ENCODE measurements at places on chromosomes 4 and X.

GRCh38 chr4:118012142-118012541 lies 22.1 kb upstream of the NDST3 start:
- DNase-seq, result no peak

GRCh38 chr4:89064848-89065247 lies 7.9 kb upstream of the FAM13A start:
- DNase-seq, result no peak

DNA sequence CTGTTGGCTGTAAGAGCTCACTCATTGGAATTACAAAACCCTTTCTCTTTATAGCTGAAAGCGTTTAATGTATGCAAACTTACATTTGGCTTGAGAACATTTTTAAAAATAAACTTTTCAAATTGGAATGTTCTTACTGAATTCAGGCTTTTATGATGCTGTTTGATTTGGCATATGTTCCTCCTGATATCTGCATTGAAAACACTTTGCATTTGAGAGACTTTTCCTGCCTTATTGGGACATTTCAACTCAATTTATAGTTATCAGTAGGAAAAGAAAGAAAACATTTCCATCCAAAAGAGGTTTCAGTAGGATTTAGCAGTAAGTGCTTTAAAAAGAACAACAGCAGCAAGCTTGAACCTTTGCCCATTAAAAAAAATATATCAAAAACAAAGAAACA lies 520.0 kb downstream of the IL1RAPL1 start:
- DNase-seq, result no peak

GRCh38 chr4:80407246-80407645 lies 71.7 kb downstream of the CFAP299 start:
- DNase-seq, result no peak

GRCh38 chr4:13142191-13142590 lies 341.9 kb downstream of the RAB28 start:
- DNase-seq, result no peak

DNA sequence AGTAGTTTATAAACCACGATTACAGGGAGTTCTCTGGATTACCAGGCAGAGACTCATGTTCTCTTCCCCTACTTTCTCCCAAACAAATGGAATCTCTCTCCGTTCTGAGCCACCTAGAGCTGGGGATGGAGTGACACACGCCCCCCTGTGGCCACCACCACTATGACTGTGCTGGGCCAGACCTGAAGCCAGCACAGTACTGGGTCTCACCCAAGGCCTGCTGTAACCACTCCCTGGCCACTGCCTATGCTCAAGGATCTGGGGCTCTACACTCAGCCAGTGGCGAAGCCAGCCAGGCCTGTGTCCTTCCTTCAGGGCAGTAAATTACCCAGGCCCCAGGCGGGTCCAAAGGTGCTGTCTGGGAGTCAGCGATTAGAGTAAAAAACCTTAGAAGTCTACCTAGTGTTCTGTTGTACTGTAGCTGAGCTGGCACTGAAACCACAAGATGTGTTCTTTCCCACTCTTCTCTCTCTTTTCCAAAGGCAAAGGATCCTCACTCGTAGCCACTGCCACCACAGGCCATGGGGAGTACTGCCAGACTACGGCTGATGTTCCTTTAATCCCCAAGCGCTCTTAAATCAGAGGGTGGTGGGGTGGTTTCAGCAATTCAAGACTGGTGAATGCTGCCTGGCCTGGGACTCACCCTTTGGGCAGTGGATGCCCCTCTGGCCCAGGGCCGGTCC lies 412.2 kb upstream of the ARX start:
- no peak for DNase-seq

- no peak for DNase-seq
Measured at GRCh38 chrX:133214301-133214700, 3.9 kb downstream of the TFDP3 start.

DNA sequence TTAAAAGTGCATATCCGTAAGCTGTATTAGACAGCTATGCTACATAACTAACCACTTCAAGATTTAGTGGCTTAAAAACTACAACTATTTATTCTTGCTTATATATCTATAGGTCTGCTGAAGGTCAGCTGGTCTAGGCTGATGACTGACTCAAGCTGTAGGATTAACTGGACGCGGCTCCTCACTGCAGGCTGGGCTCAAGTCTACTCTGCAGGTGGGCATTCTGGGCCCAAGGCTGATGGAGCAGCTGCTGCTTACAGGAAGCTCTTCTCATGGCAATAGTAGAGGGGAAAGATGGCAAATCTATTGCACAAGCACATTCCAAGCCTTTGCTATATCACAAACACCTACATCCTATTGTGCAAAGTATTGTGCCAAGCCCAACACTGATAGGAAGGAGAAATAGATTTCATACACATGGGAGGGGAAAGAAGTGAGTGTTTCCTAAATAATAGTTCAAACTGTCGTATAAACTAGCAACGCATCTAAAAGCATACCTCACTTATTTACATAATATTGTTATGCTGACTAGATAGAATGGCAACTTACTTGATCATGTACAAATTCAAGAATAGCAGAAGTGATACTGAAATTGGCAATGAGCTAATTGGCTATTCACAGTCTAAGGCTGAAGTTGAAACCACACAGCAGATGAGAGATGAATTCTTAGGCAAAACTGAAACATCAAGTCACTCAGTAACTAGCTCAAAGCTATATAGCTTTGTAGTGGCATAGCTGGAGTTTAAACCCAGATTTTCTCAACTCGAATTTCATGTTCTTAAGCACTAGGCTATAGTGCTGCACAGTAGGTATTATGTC lies 263.8 kb downstream of the NKX6-1 start:
- no peak for DNase-seq

DNA sequence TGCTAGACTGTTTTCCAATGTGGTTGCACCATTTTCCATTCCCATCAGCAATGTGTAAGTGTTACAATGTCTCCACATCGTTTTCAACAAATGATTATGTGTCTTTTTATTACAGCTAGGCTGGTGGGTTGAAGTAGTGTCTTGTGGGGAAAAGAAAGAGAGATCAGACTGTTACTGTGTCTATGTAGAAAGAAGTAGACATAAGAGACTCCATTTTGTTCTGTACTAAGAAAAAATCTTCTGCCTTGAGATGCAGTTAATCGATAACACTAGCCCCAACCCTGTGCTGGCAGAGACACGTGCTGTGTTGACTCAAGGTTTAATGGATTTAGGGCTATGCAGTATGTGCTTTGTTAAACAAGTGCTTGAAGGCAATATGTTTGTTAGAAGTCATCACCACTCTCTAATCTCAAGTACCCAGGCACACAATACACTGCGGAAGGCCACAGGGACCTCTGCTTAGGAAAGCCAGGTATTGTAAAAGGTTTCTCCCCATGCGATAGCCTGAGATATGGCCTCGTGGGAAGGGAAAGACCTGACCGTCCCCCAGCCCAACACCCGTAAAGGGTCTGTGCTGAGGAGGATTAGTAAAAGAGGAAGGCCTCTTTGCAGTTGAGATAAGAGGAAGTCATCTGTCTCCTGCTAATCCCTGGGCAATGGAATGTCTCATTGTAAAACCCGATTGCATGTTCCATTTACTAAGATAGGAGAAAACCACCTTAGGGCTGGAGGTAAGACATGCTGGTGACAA lies 23.0 kb upstream of the UGT2B15 start:
- DNase-seq, result no peak

DNA sequence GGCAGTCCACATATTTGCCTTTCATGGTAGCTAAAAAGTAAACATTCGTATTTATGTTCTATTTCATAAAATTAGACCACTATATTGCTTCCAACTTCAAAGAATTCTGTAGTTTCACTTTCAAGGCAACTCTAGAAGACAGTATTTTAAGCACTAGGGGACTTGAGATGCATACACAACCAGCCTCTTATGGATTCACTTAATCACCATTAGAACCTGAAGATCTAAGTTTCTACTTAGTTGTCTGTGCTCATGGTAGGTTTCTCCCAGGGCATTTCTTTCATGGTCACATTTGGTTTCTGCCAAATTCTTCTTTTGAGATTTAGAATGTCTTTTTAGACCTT lies 209.9 kb upstream of the HCCS start:
- DNase-seq, result no peak

DNA sequence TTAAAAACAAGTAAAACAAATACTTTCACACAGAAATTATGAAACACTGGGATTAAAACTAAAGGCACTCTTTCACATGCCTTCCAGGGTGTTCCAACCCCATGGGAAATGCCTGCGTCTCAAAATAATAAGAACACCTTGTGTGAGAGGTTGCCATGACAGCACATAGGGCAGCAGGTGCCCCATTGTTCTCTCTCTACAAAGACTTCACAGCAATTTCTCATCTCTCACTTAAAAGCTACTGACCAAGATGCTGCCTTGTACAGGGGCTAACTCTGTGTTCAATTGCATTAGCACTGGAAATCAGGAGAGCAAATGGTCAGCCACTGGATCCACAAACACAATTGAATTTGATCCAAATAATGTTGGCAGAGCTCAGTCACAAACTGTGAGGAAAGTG lies 102.5 kb upstream of the GALNTL6 start:
- DNase-seq, result no peak

- DNase-seq, result no peak
Measured at GRCh38 chrX:132037479-132037993, 14.4 kb downstream of the STK26 start.

DNA sequence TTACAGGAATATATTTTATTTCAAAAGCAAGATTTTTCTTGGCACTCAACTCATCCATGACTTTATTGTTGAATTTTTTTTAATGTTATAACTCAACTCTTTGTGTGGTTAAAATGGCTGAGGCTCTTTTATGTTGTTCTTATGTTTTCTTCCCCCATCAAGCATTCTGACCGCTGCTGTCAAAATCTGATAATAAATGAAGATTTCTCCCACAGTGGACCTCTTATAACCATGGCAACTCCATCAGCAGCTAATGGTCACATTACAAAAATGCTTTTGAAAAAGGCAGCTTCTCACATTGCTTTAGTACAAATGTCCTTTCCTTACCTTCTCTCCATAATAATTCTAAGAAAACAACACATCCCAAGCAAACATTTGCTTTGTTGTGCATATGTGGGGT lies 96.0 kb upstream of the ATOH1 start:
- no peak for DNase-seq

GRCh38 chrX:636981-637659 lies 6.5 kb downstream of the SHOX start:
- no peak for DNase-seq

- no peak for DNase-seq
Measured at GRCh38 chr4:189187531-189188052, 753.1 kb upstream of the FRG1 start.

DNA sequence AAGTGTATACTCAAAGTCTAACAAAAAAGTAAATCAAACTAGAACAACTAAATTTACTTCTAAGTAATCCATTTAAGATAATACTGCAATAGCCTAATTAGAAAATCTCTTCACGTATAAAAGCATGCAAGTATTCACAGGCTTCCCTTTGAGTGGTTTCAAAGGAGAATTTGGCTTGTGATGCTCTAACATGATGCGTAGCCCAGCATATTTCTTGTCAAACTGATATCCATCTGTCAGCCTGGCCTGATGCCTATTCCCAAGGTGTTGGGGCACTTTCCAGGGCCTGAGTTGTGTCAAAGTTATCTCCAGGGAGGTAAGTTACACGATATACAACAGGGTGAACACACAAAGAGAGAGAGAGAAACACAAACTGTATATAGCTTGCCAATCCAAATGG lies 287.0 kb upstream of the MAGEB18 start:
- DNase-seq, result no peak

DNA sequence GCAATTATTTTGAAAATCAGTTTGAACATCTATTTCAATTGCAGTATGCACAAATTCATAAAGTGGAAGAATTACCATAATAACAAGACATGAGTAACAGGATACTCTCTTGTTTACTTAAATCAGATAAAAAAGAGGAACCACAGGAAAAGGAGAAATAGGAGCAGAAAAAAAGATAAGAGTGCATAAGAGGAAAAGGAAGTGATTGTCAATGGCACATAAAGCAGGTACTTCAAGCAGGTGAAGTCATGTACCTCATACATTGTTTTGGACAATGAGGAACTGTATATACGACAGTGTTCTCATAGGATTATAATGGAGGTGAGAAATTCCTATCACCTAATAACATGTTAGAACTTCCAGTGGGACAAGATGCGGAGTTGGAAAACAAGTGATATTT lies 334.5 kb upstream of the PCDH7 start:
- no peak for DNase-seq
